ENCODE measurements at places on chromosomes 2 and 18.
A peak's percentile ranks its signal among the peaks of the same experiment; 100 is the strongest.

- no peak for DNase-seq
Observed at GRCh38 chr2:140863713-140864112, 1267.1 kb downstream of the LRP1B start.

DNA sequence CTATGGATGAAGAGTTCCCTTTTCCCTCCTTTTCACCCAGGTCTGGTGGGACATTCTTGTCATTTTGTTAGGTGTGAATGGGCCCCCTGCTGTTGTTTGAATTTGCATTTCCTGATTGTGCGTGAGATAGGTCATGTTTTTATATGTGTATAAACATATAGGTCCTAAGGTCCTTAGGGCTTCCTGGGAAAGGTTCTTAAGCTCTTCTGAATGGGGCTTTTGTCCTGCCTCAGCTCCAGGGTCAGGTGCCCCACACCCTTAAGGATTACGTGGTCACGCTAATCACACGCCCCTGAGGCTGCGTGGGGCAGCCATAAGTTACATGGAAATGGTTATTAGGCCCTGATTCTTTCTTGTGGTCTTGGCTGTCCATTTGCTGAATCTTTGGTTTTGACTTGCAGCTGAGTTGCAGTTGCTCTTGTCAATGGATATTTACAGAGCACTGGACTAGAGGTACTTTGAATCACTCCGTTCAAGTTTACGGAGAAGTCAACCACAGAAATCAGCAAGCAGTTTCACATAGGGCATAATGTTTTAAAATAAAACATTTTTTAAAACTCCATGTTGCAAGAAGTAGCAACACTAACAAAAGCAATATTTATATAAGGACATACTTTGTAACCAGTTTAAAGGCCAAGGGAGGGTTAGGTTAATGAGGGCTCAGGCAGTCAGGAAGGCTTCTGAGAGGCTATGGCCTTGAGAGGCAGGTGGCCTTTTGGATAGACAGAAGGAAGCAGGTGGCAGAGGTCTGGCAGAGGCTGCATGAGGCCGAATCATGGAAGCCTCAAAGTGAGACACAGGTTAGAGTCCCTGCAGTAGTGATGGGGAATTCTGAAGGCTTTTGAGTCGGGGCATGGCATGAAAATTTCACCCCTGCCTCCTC lies 24.2 kb downstream of the LIPG start:
- DNase-seq: no peak

DNA sequence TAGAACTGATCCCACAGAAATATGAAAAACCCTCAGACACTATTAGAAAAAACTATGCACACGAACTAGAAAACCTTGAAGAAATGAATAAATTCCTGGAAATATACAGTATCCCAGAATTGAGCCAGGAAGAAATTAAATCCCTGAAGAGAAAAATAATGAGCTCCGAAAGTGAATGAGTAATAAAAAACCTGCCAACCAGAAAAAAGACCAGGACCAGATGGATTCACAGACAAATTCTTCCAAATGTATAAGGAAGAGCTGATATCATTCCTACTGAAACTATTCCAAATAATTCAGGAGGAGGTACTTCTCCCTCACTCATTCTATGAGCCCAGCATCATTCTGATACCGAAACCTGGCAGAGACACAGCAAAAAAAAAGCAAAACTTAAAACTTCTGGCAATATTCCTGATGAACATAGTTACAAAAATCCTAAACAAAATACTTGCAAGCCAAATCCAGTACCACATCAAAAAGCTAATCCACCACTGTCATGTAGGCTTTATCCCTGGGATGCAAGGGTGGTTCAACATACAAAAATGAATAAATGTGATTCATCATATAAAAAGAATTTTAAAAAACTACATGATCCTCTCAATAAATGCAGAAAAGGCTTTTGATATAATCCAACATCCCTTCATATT lies 1397.6 kb upstream of the DDX18 start:
- DNase-seq: no peak

- no peak for DNase-seq
Observed at GRCh38 chr2:18596993-18597392, 7.6 kb upstream of the NT5C1B start.

GRCh38 chr2:120348737-120349439 lies 3.0 kb downstream of the INHBB start:
- DNase-seq: no peak

DNA sequence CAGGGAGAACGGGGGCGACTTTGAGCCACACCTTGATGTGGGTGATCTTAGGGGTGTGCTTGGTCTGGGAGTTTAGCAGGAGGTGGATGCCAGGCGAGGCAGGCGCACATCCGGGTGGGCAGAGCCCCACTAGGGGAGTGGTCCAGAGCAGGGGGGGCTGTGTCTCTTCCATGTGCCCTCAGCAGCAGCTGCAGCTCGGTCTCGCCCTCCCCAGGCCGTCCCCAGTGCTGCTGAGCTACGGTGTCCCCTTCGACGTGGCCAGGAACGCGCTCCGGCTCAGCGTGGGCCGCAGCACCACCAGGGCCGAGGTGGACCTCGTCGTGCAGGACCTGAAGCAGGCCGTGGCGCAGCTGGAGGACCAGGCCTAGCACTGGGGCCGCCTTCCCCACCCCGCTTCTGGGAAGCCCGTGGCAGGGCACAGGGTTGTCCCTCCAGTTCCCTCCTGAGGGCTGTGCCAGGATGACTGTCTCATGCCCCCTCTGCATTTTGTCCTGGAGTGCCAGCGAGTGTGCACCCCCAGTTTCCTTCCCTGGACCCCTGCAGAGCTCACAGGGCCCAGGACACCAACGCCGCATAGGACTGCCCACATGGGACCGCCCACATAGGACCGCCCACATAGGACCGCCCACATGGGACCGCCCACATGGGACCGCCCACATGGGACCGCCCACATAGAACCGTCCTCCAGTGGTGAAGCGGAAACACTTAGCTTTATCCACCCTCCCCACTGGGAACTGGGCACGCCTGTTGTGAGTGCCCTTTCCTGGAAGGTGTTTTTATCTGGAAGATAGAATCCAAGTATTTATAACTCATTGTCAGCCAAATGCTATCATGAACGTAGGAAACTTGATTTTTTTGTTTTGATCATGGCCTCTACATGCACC lies 1.9 kb upstream of the ESPNL start:
- peak; percentile 67 for DNase-seq

DNA sequence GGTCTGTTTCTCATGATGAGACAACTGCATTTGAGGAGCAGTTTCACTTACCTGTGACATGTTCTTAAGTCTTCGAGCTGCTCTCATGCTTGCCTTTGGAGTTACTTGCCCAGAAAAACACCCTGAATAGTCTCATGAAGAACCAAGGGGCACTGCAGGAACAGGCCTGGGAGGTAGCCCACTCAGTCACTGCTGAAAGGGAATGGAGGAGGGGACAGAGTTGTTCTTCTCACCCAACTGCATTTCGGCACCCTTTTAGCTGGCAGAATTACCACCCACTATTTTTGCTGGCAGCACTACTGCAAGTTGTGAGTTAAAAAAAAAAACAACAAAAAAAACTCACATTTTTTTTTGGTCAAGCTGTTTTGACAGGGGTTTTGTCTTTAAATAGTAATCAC lies 181.9 kb downstream of the PTPRM start:
- no peak for DNase-seq

- DNase-seq: no peak
Observed at GRCh38 chr2:150732064-150732463, 244.6 kb upstream of the RND3 start.

DNA sequence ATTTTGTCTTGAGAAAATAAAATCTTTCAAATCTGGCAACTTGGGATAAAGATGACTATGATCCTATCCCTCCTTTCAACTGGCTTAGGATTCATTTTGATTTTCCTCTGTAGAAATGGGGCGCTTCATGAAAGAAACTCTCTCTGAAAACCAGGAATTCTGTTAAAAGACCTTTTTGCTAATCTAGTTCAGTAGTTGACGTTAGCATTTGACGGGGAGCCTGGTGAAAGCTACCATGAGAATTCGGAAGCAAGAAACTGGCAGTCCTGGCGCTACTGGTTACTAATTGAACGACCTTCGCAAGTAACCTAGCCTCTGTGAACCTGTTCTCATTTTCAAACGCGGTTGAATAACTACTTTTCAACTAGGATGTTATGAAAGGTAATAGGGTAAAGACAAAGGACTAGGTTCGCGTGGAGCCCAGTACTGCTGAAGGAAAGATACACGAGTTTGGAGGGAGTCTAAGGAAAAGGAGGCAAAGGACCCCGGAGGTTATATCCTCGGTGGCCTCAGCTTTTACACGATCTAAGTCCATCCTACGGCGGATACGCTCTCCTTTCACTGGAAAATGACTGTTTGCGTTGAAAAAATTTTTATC lies 604 bp upstream of the STK11IP start:
- no peak for DNase-seq

GRCh38 chr2:53635694-53636093 lies 131.9 kb upstream of the CHAC2 start:
- no peak for DNase-seq

DNA sequence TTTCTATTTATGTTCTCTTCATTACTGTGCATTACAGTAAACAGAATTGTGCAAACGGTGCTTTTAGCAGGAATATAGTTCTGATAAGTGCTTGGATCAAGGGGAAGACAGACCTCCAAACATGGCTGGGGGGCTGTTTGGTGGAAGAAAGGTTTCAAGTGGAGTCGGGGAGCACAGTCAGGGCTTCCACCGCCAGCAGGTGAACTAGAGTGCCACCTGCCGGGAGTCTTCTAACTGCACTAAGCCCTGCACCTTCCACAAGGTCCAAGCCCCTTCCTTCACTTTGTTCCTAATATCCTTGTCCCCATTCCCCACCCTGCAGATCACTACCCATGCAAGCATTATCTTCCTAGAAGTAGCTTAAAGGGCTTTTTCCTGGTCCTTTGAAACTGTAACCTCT lies 11.1 kb downstream of the ONECUT2 start:
- no peak for DNase-seq

DNA sequence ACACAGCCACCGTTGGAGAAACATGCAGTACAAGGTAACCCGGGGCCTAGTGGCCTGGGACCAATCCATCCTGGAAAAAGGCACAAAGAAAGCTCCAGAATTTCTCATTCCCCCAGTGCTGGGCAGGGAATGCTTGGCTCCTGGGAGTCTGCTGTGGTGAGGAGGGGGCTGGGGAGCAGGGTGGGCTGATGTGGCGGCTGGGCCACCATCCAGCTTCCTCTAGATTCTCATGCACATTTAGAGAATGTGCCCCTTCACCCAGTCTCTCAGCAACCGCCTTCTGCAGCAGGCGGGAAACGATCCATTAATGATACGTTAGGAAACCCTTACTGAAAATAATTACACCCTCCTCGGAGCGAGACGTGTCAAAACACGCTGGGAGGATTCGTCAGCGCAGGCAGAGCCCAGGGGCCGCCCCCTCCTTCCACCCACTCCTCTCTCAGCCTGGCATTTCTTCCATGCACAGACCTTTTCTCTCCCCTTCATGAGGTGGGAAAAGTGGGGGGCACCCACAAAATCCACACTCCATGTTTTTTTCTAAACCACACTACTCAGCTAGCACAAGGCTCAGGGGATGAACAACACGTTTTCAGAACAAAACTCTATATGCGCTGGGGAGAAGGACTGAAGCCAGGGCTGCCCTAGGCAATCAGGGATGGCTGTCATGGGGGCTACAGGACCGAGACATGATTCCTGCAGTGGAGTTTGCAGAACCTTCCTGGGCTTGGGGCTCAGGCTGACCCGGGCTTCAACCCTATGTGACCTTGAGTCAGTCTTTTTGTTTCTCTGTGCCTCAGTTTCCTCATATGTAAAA lies 56.1 kb upstream of the SMAD7 start:
- no peak for DNase-seq

DNA sequence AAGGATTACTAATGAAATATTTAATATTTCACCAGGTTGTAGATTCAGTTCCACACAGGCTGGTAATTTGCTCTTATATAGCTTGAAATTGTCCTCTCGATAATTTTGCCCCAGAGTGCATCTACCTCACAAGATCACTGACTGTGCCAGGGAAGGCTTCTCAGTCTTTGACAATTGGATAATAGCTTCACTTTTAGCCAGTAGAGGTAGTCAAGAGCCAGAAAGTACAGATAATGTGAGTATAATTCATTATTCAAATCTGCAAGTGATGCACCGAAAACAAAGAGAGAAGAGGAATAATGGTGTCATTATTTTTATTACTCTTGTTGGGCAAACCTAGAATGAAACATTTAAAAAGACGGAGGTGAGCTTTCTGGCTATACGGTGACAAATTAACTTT lies 292.8 kb downstream of the EN1 start:
- no peak for DNase-seq

GRCh38 chr18:49028801-49029506 lies 78.2 kb upstream of the SMAD7 start:
- no peak for DNase-seq

DNA sequence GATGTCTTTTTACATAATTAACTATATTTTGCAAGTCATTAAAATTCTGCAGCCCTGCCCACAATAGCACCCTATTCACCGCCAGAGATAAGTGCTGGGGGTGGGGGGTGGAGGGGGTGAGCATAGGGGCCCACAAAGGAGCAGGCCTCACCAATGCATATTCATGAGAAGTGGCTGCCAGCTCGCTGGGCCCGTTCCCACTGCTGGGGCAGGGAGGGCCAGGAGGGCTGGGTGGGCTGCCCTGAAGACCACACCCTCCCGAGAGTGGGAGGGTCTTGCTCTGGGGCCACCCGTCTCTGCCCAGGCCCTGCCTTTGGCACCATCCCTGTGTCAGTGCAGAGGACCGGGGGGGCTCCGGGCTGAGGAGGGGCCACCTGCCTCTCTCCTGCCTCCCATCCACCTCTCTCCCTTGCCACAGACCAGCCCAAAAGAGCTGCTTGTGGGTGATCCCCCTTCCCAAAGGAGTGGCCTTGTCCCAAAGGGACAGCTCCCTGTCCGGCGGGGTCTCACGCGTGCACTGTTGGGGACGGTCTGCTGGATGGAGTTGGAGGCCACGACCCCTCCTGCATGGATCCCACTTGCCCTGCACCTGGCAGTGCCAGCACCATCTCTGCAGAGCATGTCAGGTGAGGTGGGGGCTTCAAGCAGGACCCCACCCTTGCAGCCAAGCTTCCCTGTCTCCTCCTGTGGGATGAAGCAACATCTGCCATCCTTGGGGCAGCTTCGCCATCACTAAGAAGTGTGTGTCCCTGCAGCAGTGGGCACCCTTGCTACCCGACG lies 138.8 kb upstream of the GPC1 start:
- no peak for DNase-seq
